ENCODE measurements at places on chromosomes 3 and 15.

- DNase-seq: no peak
Measured at GRCh38 chr15:56523521-56523920, 58.6 kb upstream of the MNS1 start.

GRCh38 chr15:63941698-63942465, 104.4 kb downstream of the DAPK2 start:
- DNase-seq: no peak

GRCh38 chr3:86967062-86967461, 23.9 kb downstream of the VGLL3 start:
- no peak for DNase-seq

DNA sequence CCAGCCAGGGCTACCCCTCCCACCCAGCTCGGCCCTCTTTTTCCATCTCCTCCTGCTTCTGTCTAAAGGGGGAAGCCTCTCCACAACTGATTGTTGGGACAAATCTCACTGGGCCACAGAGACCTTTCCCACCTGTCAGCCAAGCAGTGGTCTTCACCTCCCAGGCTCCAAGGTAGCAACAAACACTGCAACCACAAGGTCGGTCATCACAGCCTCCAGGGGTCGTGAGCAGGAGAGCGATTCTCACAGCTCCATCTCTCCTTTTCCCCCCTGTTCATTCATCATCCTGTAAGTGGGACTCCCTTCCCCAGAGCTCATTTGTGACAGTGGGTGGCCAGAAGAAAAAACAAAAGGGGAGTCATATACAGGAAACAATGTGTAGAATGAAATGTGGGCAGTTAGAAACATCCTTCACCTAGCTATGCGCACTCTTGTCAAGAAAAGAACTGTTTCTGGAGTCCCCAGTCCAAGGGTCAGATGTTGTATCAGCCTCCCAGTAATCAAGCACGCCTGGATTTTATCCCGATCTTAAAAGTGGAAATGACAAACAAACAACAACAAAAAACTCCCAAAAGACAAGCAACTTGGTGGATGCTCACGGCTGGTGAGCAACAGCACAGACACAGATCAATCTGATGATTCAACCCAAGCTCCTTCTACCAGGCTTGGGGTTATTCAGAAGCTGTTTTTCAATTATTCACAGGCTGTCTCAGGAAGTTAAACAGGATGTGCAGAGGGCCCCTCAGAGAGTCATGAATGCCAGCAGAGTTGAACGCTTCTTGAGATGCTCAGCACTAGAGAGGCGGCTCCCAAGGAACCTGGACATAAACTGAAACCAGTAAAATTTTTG, 22.4 kb downstream of the LYZL4 start:
- no peak for DNase-seq

DNA sequence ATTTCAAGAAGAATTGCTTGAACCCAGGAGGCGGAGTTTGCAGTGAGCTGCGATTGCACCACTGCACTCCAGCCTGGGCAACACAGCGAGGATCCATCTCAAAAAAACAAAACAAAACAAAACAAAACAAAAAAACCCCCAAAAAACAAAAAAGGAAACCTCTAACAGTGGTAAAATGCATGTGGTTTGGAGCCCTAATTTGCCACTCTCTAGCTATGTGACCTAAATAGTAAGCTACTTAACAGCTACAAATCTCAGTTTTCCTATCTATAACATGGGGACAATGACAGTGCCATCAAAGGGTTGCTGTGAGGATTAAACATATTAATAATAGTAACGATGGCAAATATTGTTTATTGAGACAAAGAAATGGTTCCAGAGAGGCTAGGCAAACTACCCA, 119.4 kb upstream of the LMOD3 start:
- DNase-seq: no peak

DNA sequence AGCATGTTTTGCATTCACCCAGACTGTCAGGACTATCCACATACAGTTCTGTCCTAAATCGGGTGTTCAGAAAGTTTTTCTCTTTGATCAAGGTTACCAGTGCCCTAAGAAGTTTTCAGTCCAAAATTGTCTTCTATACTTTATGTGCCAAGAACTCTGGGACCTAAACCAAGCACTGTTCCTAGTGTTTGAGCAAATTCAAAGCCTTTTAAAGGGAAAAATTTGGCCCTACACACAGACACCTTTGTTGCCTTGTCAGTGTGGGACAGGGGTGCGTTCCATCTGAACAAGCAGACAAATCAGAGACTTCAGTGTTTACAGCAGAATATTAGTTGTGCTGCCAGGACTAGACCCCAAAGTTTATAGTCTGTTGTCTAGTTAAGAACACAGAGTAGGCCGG, 50.6 kb downstream of the DGKG start:
- DNase-seq: no peak

Measured in stimulated activated effector memory CD8-positive, alpha-beta T cell treated with anti-CD3 and anti-CD28 coated beads, Interleukin-12 subunit alpha, Interleukin-12 subunit beta, amount 100 ng/mL, for 72 hours (primary cell).